ENCODE measurements at places on chromosomes 6 and 20. TPM values are rescaled to one million over a fixed set of nuclear protein-coding genes. Genes with fewer than 3 reads are reported as not detected.

- no peak for DNase-seq
These were observed 28.5 kb upstream of the PIM1 start for GRCh38 chr6:37141281-37142049.

DNA sequence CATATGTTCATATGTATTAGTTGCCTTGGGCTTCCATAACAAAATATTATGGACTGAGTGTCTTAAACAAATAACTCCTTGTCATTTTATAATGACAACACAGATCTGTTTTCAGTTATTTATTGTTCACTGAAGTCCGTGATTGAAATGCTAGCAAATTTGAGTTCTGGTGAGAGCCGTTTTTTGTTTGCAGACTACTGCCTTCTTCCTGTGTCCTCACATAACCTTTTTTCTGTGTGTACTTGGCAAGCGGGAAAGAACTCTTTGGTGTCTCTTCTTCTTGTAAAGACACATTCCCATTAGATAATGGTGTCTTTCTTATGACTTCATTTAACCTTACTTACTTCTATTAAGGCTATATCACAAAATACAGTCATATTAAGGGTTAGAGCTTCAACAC lies 482.9 kb upstream of the EYS start:
- no peak for DNase-seq

Gene AIF1
- total RNA-seq: 57.5 TPM

Gene SRSF12
- total RNA-seq: 1.3 TPM
